A549 treated with dexamethasone at 1 μM for 4 hours (cell line): ENCODE measurements at places on chromosomes 12 and 14. TPM values are rescaled to one million over a fixed set of nuclear protein-coding genes. Genes with fewer than 3 reads are reported as not detected.

The NFATC4 gene
- total RNA-seq = 0.09 to 0.28 TPM (median 0.15 TPM) in 5 replicates

The MYL6B gene
- 68.1 to 83.2 TPM (median 73.8 TPM) in 5 replicates for total RNA-seq

The DENND5B gene
- total RNA-seq = 10.6 to 15.2 TPM (median 12.8 TPM) in 5 replicates

The RGS6 gene
- 0.04 TPM in 1 of 5 replicates, not detected in the others for total RNA-seq

The PMEL gene
- total RNA-seq = 0.53 to 1.1 TPM (median 0.67 TPM) in 5 replicates

The NKX2-1 gene
- total RNA-seq = 0.05 to 0.11 TPM in 2 of 5 replicates, not detected in the others

The PLBD1 gene
- total RNA-seq = 3.9 to 6.3 TPM (median 4.8 TPM) in 5 replicates

The ADAMTS20 gene
- total RNA-seq = not detected in 5 replicates

The CABP1 gene
- total RNA-seq = 0.18 to 0.54 TPM (median 0.28 TPM) in 5 replicates

The NRIP2 gene
- total RNA-seq = not detected in 5 replicates

The PTMS gene
- 661 to 1,016 TPM (median 1,000 TPM) in 5 replicates for total RNA-seq

The GPR65 gene
- not detected in 5 replicates for total RNA-seq

The DNM1L gene
- total RNA-seq = 55.2 to 87.6 TPM (median 72.6 TPM) in 5 replicates

The TRPV4 gene
- 0.08 to 0.19 TPM (median 0.17 TPM) in 5 replicates for total RNA-seq

The GPD1 gene
- total RNA-seq = 0.14 to 0.30 TPM (median 0.22 TPM) in 5 replicates

The ANKRD33 gene
- total RNA-seq = 0.08 TPM in 1 of 5 replicates, not detected in the others

The CPNE6 gene
- 0.06 to 0.34 TPM (median 0.13 TPM) in 5 replicates for total RNA-seq

The SMARCD1 gene
- 63.8 to 70.9 TPM (median 67.2 TPM) in 5 replicates for total RNA-seq

The CLEC7A gene
- not detected in 5 replicates for total RNA-seq

The SAMD15 gene
- total RNA-seq = 1.7 to 2.6 TPM (median 2.2 TPM) in 5 replicates

The MYF5 gene
- total RNA-seq = not detected in 5 replicates

The RND1 gene
- total RNA-seq = 2.6 to 4.7 TPM (median 3.1 TPM) in 5 replicates

The SLCO1A2 gene
- total RNA-seq = 0.01 to 0.11 TPM (median 0.03 TPM) in 3 of 5 replicates, not detected in the others

The AJUBA gene
- total RNA-seq = 28.8 to 36.7 TPM (median 33.7 TPM) in 5 replicates

The MGP gene
- not detected in 5 replicates for total RNA-seq

The LBHD2 gene
- total RNA-seq = 0.12 to 0.22 TPM (median 0.20 TPM) in 3 of 5 replicates, not detected in the others

The CD163L1 gene
- total RNA-seq = 0.23 to 0.61 TPM (median 0.36 TPM) in 5 replicates

The CCDC198 gene
- total RNA-seq = 1.5 to 2.6 TPM (median 1.8 TPM) in 5 replicates

The SLC10A1 gene
- total RNA-seq = 0.06 TPM in 1 of 5 replicates, not detected in the others

The RIMBP2 gene
- total RNA-seq = 0.06 to 0.09 TPM (median 0.07 TPM) in 4 of 5 replicates, not detected in the other
